ENCODE measurements at places on chromosomes 11 and 22.

DNA sequence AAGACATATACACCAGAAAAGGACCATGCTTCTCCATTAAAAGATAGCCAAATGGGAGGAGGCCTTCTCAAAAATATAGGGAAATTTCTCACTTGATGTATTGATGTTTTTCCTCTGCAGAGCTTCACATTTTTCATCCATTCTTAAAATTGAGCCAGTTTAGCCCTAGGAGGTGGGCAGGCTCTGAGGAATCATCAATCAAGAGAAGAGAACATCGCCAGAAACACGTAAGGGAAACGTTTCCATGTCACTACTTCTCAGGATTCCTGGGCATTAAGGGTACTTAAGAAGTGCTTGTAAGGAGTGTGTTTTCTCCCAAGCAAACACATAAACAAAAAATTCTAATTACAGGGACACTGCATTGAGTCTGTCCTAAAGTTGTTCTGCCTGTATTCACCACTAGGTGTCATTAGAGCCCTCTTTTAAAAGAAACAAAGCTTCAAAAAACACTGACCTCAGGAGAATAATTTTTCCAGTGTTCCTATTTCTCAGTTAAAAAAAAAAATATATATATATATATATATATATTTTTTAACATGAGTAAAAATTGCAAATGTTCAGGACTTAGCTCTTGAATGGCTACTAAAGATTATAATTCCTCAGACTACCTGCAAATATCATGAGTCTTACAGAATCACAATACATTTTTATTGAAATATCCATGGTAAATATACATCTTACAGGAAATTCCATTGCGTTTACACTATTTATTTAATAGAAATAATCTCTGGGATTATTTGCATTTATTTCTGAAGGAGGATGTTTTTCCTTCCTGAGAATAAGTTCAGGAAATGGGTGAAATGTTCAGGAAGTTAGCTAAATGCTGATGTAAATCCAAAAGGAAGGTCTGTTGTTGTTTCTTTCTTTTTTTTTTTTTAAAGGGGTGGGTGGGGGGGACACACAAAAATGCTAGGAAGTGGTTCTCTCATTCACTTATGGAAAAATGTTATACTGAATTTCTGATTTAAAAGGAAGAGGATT is 16.0 kb downstream of the FZD4 start:
- no peak for DNase-seq

GRCh38 chr11:47183969-47184368 is 2.3 kb downstream of the PACSIN3 start:
- DNase-seq = no peak

- no peak for DNase-seq
Measured at GRCh38 chr11:15699978-15700377, 585.3 kb downstream of the INSC start.

GRCh38 chr22:45978275-45978713 is 1.3 kb upstream of the WNT7B start:
- DNase-seq = no peak

GRCh38 chr11:119055901-119056300 is 1.1 kb downstream of the HYOU1 start:
- DNase-seq = peak; percentile 26

DNA sequence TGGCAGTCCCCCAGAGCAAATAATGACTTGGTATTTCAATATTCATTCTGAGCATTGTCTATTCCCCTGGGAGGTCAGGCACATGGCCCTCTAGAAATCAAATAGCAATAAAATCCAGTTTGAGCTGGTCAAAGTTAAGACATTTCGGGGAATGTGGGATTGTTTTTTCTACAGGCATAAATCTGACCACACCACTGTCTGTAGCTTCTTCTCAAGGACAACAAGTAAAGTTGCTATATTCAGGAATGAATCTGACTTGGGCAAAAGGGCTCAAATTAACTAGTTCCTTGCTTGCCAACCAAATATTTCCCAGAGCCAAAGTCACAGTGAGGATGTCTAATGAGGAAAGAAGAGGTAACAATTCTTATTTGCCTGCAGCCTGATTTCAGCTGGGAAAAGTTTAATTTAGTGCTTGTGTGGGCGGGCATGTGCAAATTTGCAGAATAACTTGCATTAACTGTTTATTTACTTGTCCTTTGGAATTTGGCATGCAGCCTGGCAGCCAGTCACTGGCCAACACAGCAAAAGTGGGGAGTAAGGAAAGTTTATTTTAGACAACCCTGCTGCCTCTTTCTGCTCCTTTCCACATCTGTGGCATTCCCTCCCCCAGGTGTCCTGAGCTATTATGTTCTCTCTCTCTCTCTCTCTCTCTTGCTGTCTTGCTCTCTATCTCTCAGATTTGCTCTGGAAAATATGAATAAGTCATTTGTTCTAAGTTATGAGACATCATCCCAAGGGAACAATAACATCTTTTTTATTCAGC is 51.2 kb upstream of the ARHGAP20 start:
- no peak for DNase-seq

DNA sequence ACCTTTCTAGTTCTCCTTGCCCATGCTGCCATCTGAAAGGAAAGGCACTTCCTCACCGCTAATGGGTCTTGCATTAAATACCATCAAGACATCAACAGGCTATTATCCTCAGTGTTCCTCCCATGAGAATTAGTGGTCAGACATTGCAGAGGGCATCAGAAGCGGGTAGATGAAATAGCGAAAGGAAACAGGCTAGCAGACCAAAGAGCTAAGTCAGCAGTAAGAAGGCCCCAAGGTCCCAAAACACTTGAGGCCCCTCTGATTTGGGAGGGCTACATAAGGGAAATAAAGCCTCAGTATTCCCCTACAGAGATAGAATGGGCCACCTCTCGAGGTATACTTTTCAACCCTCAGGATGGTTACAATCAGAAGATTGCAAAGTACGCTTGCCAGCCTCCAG is 12.9 kb downstream of the KCNJ11 start:
- DNase-seq = no peak

GRCh38 chr11:18332302-18332701 is 9.9 kb downstream of the GTF2H1 start:
- DNase-seq = no peak

DNA sequence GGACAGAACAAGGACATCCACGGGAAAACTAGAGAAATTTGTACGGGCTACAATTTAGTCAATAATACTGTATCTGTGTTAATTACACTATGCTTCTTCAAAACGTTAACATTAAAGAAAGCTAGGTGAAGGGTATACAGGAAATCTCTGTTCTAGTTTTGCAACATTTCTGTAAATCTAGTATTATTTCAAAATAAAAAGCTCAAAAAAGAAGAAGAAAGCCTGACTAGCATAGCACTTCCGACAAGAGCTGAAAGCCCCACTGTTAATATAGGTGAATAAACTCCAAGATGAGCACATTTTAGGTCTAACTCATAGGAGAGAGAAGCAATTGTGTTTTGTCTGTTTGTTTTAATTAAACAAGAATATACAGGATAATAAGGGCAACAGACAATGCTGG is 299.7 kb downstream of the TTC28 start:
- DNase-seq = no peak

GRCh38 chr11:72293910-72294615 is 50.1 kb upstream of the PHOX2A start:
- DNase-seq = no peak

DNA sequence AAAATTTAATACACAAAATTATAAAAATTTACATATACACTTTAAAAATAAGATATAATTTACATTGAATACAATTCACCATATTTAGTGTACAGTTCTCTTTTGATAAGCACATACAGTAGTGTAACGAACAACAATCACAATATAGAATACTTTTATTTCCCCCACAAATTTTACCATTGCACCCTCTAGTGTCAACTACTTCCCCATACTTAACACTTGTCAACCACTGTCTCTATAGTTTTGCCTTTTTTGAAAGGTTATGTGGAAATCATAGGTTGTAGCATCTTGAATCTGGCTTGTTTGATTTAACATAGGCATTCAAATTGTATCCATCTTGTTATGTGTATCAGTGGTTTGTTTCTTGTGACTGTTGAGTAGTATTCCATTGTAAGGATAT is 21.3 kb upstream of the PANX1 start:
- no peak for DNase-seq

GRCh38 chr11:113389272-113389671 is 1.7 kb downstream of the ANKK1 start:
- DNase-seq = no peak

GRCh38 chr11:109338131-109338530 is 83.9 kb upstream of the C11orf87 start:
- DNase-seq = no peak

- no peak for DNase-seq
Measured at GRCh38 chr11:117633976-117634755, 162.8 kb downstream of the DSCAML1 start.

GRCh38 chr11:33044285-33044756 is 4.9 kb downstream of the TCP11L1 start:
- DNase-seq = no peak

GRCh38 chr11:69569306-69570200 is 71.4 kb upstream of the CCND1 start:
- DNase-seq = no peak

DNA sequence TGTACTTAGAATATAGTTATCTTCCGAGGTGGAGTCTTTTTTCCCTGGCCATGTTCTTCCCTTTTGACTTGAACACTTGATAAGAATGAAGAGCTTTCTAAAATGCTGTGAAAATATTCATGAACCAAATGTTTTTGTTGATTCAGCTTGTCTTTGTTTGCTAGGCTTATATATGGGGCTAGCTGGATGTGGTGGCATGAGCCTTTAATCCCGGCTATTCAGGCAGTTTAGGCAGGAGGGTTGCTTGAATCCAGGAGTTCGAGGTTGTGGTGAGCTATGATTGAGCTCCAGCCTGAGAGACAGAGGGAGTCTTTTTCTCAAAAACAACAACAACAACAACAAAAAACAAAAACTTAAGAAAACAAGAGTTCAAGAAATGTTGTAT is 23.1 kb downstream of the CBL start:
- no peak for DNase-seq

DNA sequence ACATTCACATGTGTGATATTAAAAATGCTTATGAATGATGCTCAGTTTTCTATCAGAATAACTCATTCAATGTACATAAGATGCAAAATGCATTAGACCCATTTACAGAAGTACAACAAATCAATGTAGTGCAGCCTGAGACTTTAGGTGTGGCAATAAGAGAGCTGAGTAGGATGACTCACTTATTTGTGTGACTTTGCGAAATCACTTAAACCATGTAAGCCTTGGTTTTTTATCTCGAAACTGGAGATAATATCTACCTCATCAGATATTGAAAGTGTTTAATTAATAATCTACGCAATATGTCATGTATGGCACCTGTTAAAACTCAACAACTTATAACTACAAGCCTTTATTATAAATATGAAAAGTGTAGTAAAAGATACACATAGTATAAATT is 105.7 kb upstream of the LUZP2 start:
- DNase-seq = no peak

DNA sequence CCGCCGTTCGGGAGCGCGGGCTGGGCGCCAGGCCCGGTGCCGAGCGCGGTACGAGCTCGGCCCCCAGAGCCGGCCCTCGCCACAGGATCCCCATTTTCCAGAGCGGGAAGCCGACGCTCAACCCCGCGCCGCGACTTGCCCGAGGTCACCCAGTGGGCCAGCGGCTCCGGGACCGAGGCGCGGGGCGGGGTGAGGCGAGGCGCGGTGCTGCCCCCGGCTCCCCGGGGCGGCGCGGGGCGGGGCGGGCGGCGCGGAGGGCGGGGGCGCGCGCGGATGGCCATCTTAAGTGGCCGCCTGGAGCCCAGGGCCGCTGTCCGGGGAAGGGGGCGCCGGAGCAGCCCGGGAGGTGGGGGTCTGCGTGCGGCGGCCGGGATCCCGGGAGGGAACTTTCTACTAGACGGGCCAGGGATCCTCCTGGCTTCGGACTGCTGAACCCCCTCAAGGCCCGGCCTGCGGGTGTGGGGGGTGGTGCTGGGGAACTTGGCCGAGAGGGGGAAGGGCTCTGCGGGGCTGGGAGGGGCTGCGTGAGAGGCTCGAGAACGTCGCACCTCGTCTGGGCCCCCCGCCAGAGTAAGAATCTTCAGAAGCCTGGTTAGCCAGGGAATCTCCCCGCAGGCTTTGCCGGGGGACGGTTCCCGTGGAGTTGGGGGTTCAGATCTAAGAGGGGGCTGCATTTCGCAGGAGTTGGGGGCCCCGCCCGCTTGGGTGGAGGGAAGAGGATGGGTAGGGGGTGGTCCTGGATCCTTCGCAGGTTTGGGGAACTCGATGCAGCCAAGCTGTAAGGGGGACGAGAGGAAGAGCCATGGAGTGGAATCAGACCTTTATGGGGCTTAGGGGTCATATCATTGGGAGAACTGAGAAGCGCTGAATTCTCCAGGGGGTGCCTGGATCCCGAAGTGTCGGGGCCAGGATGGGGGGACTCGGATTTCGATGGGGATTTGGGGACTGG is 678 bp upstream of the INPPL1 start:
- DNase-seq = peak; percentile 75

DNA sequence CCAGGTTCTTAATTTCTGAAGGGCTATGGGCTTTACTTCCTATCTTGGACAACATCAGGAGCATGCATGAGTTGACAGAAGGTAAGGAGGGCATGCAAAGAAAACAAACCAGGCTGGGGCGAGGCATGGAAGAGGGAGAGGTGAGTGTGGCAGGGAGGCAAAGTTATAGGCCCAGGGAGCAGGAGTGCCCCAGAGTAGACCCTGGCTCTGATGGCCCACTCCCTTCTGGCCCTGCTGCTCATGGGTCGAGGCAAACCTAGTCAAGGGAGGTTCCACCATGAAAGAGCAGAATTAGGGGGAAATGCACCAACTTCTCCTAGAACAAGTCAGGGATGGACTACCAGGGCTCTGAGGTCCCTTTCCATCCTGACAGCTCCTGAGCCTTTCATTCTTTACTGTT is 10.2 kb downstream of the CHRNA10 start:
- DNase-seq = no peak

DNA sequence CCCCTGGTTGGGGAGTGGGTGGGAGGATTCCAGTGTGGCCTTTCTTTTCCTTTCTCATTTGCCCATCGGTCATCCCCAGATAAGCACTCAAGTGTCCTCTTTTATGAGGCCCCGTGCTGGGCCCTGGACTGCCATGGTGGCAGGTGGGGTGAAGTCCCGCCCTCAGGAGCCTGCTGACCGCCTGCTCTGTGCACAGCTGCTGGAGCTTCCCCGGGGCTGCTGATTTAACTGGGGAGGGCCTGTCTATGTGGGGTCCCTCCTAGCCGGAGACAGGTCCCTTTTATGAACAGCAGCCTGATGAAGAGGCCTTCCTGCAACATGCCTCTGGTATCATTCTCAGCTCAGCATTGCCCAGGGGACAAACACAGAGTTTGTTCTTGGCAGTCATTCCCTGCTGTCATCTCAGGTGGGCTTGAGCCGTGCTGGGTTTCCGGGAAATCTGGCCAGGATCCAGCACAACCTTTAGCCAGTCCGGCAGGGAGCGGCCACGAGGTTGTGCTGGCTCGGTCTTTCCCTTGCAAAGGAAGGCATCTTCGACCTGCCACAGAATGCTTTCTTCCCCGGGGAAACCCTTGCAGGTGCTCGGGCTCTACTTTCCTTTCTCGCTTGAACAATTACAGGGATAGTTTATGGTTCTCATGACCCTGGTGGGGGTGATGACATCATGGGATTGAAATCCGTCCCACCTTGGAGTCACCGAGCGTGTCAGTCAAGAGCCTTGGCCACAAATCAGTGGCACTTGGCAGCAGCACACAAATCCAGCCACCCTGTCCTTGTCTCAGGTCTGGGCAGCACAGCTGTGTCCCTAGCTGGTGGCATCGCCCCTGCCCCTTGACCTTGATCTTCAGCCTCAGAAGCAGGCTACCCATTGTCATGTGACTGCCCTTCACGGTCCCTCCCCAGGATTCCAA is 20.1 kb downstream of the ST14 start:
- DNase-seq = no peak

GRCh38 chr11:2363577-2364370 is 13.3 kb upstream of the CD81 start:
- no peak for DNase-seq

GRCh38 chr11:78898266-78898775 is 323.7 kb upstream of the NARS2 start:
- no peak for DNase-seq

Measured in activated CD4-positive, alpha-beta memory T cell treated with anti-CD3 and anti-CD28 coated beads for 36 hours (primary cell).